Activated T-cell treated with anti-CD3 and anti-CD28 coated beads for 48 hours (primary cell): ENCODE measurements at places on chromosomes 3 and 15.

- DNase-seq, result no peak
These were observed 87.5 kb downstream of the RORA start for GRCh38 chr15:61141497-61142125.

DNA sequence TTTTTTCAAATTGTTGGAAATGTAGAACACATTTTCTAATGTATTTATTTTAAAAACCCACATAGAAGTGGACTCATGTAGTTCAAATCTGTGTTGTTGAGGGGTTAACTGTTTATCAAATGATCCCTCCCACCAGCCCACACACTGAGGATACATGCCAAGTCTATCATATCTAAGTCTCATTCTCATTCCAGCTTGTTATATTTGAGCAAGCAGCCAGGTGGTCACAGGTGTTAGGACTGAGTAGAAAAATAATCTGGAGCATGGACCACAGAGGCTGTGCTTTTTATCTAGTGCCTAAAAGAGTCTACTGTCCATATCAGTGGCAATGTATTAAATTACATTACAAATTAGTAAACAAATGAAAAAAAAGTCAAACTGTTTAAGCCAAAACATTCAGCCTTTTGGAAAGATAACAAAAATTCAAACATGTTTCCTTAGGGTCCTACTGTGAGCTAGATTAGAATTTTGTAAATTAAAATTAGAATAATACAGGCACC, 20.7 kb upstream of the SPESP1 start:
- DNase-seq, result no peak

GRCh38 chr3:64266983-64267382, 41.7 kb upstream of the PRICKLE2 start:
- no peak for DNase-seq

- DNase-seq, result no peak
These were observed 24.9 kb downstream of the VPS13C start for GRCh38 chr15:62035256-62035924.

DNA sequence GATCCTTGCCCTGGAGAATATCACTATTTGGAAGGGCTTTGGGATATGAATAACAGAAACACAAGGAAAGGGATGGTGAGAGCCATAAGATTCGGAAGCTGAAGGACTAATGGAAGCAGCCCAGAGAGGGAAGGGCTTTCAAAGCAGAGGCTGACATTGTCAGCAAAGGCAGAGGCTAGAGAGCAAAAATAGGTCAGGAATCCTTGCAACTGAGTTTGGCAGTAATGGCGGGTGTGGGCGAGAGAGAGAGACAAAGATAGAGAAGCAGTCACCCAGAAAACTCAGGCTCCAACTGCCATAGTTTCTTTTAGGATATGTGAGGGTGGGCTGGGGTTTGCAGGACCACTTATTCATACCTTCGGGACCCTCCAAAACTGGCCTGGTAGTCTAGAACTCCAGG, 248.6 kb downstream of the OPA1 start:
- no peak for DNase-seq

DNA sequence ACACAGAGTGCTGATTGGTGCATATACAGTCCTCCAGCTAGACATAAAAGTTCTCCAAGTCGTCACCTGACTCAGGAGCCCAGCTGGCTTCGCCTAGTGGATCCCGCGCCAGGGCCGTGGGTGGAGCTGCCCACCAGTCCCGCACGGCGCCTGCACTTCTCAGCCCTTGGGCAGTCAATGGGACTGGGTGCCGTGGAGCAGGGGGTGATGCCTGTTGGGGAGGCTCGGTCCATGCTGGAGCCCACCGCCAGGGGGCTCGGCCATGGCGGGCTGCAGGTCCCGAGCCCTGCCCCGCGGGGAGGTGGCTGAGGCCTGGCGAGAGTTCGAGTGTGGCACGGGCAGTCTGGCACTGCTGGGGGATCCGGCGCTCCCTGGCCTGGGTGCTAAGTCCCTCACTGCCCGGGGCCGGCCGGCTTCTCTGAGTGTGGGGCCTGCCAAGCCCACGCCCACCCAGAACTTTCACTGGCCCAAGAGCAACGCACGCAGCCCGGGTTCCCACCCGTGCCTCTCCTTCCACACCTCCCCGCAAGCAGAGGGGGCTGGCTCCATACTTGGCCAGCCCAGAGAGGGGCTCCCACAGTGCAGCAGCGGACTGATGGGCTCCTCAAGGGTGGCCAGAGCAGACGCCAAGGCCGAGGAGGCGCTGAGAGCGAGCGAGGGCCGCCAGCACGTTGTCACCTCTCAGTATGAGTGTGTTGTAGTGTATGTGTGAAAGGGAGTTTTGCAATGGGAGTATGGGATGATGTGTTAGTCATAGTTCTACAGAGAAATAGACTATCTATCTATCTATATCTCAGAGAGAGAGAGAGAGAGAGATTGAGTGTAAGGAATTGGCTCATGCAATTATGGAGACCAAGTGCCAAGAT, 69.0 kb downstream of the UBE2E2 start:
- DNase-seq, result no peak

DNA sequence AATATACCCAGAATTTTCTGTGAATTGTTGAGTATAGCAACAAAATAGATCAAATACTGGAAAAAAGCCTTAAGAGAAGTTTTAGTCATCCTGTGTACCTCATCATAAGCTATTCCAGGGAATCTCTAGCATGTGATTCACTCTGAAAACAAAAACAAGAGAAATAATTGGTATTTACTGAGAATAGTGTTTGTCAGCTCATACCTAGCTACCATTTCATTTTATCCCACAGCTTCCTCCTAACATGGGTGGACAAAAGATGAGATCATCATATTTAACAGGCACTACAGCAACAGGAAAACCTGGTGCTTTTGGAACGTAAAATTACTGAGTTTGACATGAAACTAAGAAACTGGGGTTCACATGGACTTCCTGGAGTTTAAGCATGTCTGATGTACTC, 753.5 kb upstream of the NECTIN3 start:
- DNase-seq, result no peak
